ENCODE measurements at places on chromosomes 11 and 22.

DNA sequence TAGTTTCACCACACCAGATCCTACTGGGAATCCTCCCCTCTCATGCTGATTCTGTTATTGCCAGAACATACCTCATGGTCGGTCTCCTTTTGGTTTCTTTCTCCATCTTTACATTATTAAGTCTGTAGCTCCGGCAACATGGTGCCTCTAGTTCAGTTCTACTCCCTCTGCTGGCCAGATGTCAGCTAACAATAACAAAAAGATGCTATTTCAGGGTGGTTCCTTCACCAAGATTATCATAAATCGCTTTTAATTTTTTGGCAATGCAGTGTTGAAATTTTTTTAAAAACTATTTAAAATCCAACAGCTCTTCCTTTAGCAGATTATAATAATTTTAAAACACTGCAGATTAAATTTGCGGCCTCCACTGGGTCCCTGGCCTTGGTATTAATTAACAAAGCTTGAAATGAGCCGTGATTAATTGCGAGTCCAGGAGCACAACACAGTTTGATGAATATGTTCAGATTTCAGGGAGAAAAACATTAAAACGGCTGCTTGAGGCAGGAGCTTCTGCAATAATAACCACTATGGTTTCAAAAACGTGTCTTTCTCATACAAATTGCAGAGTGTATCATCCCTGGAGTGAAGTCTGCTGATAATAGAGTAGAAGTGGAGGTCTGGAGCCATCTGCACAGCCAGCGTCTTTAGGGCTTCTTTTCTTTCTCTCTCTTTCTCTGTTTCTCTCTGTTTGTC is 492.9 kb upstream of the KIRREL3 start:
- DNase-seq: peak; percentile 30

DNA sequence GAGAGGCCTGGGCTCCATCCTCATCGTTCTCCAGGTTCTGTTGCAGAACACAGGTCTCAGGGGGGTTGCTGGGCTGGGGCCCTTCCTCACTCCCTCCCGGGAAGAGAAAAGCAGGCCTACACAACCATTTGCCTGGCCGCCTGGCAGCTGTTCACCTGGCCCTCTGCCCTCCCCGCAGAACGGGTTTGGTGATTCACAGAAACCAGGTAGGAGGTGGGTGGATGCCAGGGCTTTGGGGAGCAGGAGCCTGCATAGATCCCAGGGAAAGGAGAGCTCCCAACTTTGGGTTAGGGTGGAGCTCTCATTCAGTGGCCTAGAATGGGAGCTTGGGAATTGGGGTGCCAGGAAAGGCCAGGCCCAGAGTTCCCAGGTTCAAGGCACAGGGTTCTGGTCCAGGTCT is 995 bp downstream of the TMEM134 start:
- peak; percentile 12 for DNase-seq

GRCh38 chr22:46062232-46062615 is 85.3 kb upstream of the WNT7B start:
- no peak for DNase-seq

DNA sequence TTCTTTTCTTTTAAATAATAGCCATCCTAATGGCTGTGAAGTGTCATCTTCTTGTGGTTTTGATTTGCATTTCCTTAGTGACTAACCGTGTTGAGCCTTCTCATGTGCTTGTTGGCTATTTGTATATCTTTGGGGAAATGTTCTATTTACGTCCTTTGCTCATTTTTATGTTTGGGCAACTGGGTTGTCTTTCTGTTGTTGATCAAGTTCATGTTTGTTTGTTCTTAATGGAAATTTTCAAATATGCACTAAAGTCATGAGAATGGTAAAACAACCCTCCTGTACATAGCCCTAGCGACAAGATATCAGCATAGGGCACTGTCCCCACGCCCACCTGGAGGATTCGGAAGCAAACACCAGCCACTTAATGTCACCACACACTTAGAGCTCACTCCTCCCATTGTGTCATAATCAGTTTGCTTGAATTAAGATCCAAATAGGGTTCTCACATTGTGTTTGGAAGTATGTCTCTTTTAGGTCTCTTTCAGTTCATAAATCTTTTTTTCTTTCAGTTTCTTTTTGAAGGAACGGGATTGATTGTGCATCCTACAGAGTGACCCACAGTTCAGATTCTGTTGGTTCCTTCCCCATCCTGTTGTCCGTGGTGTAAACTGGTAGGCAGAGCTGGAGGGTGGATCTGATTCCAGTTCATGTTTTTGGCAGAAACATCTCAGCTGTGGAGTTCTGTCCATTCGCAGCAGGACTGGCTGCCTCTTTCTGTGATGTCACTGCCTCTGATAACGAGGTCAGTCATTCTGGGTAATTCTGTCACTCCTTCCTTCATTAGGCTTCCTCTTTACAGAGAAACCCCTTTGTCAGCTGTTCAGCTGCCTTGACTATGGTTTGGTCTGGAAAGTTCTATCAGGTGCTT is 26.4 kb upstream of the ADORA2A start:
- DNase-seq: no peak

- DNase-seq: no peak
Observed at GRCh38 chr22:23496445-23496833, 83.7 kb downstream of the IGLL1 start.

DNA sequence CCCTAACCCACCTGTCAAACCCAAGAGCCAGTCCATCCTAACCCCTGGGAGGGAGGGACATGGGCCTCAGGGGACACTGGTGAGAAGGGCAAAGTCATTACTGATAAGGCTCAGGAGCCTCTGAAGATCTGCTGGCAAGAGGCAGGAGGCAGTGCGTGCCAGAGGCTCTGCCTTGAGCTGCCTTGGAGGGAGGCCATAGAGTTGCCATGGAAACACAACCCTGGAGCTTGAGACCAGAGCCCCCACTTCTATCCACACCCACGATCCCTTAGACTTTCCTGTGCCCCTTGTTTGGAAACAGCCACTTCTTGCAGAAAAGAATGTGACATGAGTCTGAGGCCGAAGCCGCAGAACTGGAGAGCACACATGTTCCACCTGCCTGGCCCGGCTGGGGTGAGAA is 89.7 kb upstream of the CSNK2A3 start:
- no peak for DNase-seq

DNA sequence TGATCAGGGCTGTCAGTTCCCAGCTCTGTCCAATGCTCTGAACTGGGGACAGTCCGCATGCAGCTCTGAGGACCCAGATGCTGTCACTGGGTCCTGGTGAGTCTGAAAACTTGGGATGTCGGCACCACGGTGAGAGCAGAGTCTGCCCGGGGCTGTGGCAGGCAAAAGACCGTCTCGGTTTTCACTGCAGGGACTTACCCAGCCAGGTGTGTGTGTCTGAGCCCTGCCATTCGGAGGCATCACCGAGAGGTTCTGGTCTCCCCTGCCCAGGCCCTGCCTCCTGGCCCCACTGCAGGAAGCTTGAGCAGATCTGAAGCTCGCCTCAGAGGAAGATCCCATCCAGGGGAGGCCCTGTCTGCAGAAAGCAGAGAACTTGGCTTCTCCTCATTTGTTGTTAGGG is 5.2 kb downstream of the TP53AIP1 start:
- peak; percentile 13 for DNase-seq

GRCh38 chr22:47357493-47357892 is 595.0 kb downstream of the TBC1D22A start:
- DNase-seq: no peak

- DNase-seq: peak; percentile 72
Observed at GRCh38 chr11:79052544-79052943, 388.3 kb downstream of the TENM4 start.

DNA sequence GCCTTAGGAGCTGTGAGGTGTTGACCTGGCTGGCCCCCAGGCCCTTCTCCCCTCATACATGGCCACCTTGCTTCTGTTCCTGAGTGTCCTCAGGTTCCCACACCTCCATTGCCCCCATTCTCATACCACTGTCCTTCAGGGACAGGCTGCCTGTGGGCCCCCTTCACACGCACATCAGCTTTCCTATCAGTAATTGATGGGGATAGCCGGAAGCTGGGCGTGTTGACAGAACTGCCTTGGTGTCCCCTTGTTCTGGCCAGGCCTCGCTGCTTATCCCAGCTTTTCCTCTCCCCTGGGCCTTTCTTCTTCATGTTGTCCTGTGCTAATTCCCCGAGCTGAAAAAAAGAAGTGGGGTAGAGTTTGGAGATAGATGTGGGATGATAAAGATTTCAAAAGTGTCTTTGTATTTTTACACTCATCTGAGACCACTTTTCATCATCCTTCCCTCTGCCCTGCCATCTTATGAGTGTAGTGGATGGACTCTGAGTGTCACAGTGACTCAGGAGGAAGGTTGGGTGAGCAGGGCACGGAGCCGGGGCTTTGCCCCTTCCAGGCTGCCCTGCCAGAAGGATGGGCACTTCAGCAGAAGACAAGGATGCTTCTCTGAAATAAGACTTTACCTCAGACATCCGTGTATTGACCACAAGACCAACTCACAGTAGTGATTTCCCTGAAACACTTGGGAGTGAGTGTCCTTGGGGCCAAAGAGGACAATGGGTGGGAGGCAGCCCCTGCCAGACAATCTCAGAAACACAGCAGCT is 42.8 kb downstream of the MED15 start:
- no peak for DNase-seq

GRCh38 chr11:62930157-62930556 is 9.0 kb upstream of the CHRM1 start:
- peak; percentile 60 for DNase-seq

DNA sequence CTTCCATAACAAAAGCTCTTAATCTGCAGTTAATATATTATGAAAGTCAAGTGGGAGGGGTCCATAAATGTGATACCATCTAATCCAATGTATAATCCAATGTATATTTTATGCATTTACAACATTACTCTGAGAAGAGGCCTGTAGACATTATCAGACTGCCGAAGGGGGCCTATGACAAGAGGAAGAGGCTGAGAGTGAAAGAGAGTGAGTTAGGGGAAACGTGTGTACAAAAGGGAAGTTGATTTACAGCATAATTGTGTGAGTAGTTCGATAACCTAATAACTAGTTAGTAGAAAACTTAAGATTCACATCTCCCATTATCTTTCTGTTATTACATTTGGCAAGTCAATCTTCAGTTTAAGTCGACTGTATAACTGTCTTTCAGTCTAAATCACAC is 86.6 kb downstream of the DDX10 start:
- no peak for DNase-seq

- DNase-seq: no peak
Observed at GRCh38 chr22:41739576-41739975, 40.3 kb downstream of the MEI1 start.

GRCh38 chr11:69083531-69084247 is 35.0 kb downstream of the TPCN2 start:
- no peak for DNase-seq

- no peak for DNase-seq
Observed at GRCh38 chr11:22930816-22931594, 70.7 kb upstream of the CCDC179 start.

- no peak for DNase-seq
Observed at GRCh38 chr11:106421676-106422292, 344.3 kb downstream of the AASDHPPT start.

DNA sequence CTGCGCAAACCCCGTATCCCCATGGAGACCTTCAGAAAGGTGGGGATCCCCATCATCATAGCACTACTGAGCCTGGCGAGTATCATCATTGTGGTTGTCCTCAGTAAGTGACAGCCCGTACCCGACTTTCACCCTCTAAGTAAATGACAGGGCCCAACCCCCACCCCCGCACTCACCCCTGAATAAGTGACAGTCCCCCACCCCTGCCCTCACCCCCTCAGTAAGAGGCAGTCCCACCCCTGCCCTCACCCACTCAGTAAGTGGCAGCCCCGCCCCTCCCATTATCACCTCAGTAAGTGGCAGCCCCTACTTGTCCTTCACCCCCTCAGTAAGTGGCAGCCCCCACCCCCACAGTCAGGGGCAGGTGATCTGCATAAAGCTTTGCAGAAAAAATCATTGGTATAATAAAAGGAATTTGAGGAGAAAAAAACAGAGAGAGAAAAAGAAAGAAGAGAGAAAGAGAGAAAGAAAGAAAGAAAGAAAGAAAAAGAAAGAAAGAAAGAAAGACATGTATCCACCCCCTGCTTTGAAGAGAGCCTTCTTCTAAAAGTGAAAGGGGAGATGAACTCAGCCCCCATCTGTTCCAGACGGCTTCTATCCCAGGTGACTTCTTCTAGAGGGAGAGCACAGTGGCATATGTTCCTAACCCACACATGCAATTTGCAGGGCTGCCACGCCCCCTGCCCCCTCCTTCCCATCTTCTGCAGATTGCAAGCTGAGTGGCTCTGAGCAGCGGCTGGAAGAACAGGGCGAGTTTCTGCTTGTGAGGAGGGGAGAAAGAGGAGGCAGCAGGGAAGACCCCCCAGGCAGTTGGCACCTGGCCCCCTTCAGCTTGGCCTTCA is 12.5 kb upstream of the SMIM35 start:
- no peak for DNase-seq

- DNase-seq: no peak
Observed at GRCh38 chr11:19316434-19316833, 75.7 kb upstream of the E2F8 start.

GRCh38 chr11:101034076-101034475 is 95.5 kb downstream of the PGR start:
- peak; percentile 45 for DNase-seq

DNA sequence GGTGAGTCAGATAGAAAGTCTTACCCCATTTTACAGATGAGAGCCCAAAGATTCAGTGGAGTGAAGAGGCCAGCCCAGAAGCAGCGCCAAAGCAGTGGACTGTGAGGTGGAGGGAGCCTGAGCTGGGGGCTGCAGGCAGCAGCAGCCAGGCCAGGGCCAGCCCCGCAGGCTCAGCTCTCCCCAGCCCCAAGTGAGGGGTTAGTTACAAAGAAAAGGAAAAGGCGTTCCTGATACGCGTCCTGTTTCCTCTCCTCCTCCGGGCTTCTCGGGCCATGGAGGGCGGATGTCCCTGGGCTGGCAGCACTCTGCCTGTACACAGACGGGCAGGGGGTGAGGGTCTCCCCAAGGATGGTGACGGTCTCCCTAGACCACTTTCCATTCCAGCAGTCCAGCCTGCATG is 44.9 kb downstream of the ARRB1 start:
- DNase-seq: no peak

GRCh38 chr11:46238078-46238966 is 39.1 kb upstream of the CREB3L1 start:
- peak; percentile 27 for DNase-seq

- peak; percentile 40 for DNase-seq
Observed at GRCh38 chr11:36564376-36565030, 3.3 kb upstream of the RAG1 start.

GRCh38 chr11:115642660-115643059 is 138.4 kb upstream of the CADM1 start:
- DNase-seq: no peak

GRCh38 chr11:69595805-69596665 is 44.9 kb upstream of the CCND1 start:
- no peak for DNase-seq

All from NCI-H1092 treated with DMSO at 0.1 percent for 48 hours (cell line).